ENCODE measurements at places on chromosomes 2 and 18.

- no peak for DNase-seq
Measured at GRCh38 chr2:102264952-102265351, 46.4 kb upstream of the IL1RL1 start.

- peak; percentile 35 for DNase-seq
Measured at GRCh38 chr2:29361231-29361630, 246.0 kb downstream of the CLIP4 start.

- DNase-seq = no peak
Measured at GRCh38 chr2:33606100-33606499, 7.0 kb upstream of the FAM98A start.

GRCh38 chr2:162107361-162107901, 33.4 kb upstream of the DPP4 start:
- DNase-seq = no peak

- DNase-seq = no peak
Measured at GRCh38 chr18:74478880-74479279, 17.3 kb upstream of the CNDP2 start.

GRCh38 chr2:100418406-100418962, 1.0 kb upstream of the CHST10 start:
- DNase-seq = no peak

DNA sequence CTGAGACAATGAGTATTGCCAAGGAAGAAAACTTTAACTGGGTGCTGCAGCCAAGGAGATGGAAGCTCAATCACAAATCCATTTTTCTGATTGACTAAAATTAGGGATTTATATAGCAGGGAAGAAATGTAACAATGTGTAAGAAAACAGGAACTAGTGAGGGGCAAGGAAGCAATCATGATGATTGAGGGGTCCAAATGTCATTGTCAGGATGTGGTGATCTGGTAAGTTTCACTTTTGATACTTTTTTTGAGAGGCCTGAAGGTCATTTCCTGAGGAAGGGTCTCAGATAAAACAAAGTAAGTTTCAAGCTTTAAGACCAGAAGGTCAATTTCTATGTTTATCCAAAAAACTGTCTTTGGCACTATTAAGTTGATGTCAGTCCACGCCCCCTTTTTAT, 12.0 kb upstream of the GCC2 start:
- no peak for DNase-seq

- DNase-seq = no peak
Measured at GRCh38 chr2:8938384-8938783, 65.1 kb downstream of the MBOAT2 start.

- no peak for DNase-seq
Measured at GRCh38 chr2:26917135-26917836, 53.2 kb upstream of the MAPRE3 start.

DNA sequence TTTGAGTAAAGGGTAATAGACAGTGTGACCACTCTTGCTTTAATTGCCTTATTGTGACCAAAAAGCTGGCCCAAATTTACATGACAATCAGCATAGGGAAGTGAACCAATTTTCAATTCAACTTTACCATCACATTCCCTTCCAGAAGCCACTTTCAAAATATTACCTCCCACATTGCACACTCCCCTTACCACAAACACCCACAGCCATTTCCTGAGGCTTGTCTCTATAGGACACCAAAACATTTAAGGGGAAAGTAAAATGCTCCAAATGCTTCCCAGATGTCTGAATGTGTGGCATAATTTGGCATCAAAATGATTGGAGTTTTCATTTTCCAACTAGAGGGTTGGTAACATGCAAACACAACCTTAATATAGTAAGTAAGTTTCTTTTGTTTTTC, 616.1 kb downstream of the SLC4A3 start:
- peak; percentile 71 for DNase-seq

- DNase-seq = no peak
Measured at GRCh38 chr2:56444339-56444738, 260.5 kb downstream of the CCDC85A start.

DNA sequence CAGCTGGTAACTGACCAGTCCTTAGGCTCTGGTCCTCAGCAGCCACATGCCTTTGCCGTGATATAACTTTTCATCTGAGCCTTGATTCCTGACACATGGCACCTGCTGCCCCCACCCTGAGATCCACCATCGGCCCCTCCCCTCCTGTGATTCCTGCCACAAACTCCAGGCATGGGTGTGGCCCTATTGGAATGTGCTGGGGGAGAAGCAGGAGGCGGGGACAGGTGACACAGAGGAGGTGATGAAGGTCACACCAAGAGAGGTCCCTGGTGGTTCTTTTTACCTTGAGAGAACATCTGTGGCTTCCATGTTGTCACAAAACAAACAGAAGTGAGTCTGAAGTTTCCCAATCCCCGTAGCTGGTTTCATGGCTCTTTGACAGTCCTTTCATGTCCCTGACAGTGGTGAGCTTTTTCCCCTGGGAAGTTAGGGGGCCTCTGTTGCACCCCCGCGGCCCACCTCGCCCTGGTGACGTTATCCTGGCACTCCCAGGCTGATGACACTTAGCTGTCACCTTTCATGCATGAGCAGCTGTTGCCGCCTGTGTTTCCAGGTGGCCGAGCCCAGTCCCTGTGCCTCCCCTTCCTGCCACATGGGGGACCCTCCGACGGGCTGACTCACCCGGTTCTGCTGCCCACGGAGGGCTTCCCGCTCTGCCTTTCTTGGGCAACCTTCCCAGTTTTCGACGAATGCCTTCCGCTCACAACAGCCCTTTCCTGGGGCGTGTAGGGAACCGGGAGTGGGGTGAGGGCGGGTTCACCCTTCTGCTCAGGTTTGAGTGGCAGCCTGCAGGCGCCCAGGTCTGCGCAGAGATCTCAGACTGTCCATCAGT, 66.3 kb upstream of the GLI2 start:
- peak; percentile 84 for DNase-seq

- no peak for DNase-seq
Measured at GRCh38 chr2:51472300-51472699, 440.4 kb upstream of the NRXN1 start.

DNA sequence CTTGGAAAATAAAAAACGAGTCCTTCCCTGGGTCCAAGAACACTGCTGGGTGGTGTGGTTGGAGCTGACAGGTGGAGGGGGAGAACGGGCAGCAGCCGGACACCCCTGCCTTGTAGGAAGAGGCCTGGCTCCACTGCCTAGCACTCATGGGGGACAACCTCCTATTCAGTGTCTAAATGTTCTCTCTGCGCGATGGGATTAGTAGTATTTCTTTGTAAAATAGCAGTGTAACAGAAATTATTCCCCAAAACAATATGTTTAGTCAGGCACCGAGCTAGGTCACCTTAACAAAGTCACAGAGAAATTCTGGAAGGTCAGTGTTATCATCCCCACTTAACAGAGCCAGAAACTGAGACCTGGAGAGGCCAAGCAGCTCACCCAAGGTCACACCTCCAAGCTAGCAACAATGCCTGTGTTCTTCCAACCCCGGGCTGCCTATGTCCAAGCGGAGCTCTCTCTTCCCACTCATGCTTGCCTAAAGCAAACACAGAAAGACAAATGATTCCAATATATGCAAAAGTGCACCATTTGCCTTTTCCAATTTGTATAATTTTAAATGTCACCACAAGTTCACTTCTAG, 68.0 kb downstream of the STEAP3 start:
- no peak for DNase-seq

Data from cardiac muscle cell (in vitro differentiated cells and primary cell).